GM23338 (cell line): ENCODE measurements at places on chromosomes 6 and 20.

DNA sequence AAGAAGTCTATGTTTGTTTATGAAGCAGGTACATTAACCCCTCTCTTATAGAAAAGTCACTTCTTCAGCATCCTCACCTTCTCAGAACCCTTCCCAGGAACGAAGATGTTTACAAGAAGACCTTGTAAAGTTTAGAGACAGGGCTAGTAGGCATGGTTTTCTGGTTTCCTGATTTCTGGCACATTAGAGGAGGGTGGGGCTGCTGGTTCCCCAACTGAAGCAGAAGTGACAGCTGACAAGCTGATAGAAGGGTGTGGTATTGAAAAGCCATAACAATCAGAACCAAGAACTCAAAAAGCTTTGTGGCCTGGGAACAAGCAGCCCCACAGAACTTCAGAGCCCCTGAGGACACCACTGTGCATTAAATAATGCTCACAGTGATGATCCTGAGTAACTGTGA, 91.2 kb downstream of the RTN4IP1 start:
- DNase-seq = no peak

- DNase-seq = peak; percentile 94
These were observed 900 bp downstream of the BCLAF1 start for GRCh38 chr6:136288566-136289326.

GRCh38 chr6:130622142-130622541, 205.1 kb upstream of the SMLR1 start:
- DNase-seq = no peak

GRCh38 chr6:159156089-159156488, 13.1 kb upstream of the FNDC1 start:
- DNase-seq = no peak

DNA sequence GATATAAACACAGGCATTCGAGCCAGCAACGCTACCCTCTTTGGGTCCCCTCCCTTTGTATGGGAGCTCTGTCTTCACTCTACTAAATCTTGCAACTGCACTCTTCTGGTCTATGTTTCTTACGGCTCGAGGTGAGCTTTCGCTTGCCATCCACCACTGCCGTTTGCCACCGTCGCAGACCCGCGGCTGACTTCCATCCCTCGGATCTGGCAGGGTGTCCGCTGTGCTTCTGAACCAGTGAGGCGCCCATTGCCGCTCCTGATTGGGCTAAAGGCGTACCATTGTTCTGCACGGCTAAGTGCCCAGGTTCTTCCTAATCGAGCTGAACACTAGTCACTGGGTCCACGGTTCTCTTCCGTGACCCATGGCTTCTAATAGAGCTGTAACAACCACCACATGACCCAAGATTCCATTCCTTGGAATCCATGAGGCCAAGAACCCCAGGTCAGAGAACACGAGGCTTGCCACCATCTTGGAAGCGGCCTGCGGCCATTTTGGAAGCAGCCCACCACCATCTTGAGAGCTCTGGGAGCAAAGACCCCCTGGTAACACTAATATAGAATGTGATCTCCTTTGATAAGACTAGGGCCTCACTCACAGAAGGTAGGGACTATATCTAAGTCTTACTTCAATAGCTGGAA, 973 bp downstream of the UBD start:
- DNase-seq = peak; percentile 38

GRCh38 chr6:169654598-169655391, 47.0 kb downstream of the WDR27 start:
- DNase-seq = peak; percentile 82

GRCh38 chr20:25087186-25087929, 5.4 kb upstream of the VSX1 start:
- DNase-seq = no peak

GRCh38 chr20:37389241-37389747, 43.4 kb downstream of the SRC start:
- DNase-seq = no peak

DNA sequence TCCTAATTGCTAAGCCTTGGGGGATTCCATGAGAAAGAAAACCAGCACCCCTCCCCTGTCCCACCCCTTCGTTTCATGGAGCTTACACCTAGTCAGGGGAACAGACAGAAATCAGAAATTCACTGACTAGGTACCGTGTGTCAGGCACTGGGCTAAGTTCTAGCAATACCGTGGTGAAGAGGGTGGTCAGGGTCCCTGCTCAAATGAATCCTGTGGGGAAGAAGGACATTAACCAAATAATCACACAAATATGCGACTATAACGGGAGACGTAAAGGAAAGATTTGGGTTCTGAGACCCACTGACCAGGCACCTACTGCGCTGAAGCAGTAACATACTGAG, 65.1 kb upstream of the TOP1 start:
- DNase-seq = no peak

DNA sequence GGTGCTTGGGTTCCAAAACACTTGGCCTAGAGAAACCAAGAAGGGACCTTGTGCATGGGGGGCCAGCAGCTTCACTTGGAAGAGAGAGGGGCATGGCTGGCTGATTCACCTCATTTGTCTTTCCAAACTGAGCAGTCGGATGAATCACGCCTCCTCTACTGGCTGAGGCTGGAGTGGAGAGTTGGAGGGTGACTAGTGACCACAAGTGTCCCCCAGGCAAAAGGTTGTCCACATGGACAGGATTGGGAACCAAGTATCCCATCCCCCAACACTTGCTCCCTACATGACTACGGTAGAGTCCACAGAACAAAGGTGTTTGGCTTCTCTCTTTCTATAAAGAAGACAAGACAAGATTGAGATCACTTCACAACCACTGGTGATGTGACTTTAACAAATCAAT, 875.6 kb downstream of the QKI start:
- no peak for DNase-seq
